ENCODE measurements at places on chromosomes 2 and 18. TPM values are rescaled to one million over a fixed set of nuclear protein-coding genes. Genes with fewer than 3 reads are reported as not detected.

Gene UGT1A5
- total RNA-seq: not detected

Gene MROH2A
- total RNA-seq: not detected

Gene CNRIP1
- total RNA-seq: not detected

Gene SKA1
- total RNA-seq: 0.70 TPM

Gene LMAN2L
- 8.9 TPM for total RNA-seq

Gene FAM110C
- total RNA-seq: 0.72 TPM

DNA sequence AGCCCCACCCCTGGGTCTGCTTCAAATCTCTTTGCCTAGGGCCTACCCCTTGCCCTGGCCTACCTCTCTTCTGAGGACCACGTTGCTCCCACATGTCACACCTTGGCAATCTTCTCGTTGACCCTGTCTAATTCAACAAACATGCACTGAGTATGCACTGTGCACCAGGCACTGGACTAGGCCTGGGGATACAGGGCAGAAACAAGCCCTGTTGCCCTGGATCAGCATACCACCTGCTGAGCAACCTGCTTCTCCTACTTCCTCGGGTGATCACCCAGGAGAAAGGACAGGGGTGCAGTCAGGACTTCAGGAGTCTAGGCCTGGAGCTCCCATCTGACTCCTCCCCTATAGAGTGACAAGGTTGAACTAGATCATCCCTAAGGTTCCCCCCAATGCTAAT lies 9.7 kb downstream of the WNT10A start:
- DNase-seq: no peak

- DNase-seq: no peak
Measured at GRCh38 chr2:190618030-190618429, 30.9 kb upstream of the NAB1 start.

DNA sequence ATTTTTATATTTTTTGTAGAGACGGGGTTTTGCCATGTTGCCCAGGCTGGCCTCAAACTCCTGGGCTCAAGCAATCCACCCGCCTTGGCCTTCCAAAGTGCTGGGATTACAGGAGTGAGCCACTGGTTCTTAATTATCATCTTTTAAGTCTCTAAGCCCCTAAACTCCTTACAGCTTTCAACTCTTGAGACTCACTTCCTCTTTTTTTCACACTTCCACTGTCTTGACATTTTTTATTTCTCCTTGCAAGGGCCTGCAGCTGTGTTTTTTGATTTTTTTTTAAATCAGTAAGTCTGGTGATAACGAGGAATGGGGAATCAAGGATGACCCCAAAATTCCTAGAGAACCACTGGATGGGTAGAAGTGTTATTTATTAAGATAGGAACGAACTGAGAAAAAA lies 8.6 kb upstream of the ABCB11 start:
- no peak for DNase-seq

GRCh38 chr18:8749492-8749891 lies 44.1 kb downstream of the MTCL1 start:
- no peak for DNase-seq

- no peak for DNase-seq
Measured at GRCh38 chr2:3539836-3540235, 18.3 kb downstream of the RNASEH1 start.

DNA sequence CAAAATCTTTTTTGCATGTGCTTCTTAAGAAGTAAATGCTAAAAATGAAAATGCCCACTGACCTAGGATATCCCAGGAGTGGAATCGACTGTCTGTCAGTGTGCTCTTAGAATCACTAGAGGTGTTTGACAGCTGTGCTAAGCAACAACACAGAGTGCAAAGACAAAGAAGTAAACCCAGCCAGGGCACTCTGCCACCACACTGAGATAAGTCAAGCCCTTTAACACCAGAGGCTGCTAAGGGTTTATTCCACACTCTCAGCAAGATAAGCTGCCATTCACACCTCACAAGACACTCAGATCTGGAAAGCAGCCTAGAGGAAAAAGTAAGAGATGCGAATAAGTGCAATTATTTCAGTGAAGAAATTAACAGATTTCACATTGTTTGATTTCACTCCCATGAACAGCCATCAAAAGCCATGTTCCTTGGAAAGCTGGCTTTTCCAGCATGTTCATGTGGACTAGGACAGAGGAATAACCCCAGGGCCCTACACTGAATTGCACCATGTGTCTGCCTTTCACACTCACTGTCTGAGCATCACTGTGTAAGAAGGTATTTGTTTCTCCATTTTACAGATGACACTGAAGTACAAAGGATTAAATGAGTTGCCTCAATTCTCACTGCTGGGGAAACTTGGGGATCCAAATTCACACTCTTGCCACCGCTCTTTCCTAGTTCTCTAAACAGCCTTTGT lies 6.0 kb upstream of the BMP10 start:
- no peak for DNase-seq

DNA sequence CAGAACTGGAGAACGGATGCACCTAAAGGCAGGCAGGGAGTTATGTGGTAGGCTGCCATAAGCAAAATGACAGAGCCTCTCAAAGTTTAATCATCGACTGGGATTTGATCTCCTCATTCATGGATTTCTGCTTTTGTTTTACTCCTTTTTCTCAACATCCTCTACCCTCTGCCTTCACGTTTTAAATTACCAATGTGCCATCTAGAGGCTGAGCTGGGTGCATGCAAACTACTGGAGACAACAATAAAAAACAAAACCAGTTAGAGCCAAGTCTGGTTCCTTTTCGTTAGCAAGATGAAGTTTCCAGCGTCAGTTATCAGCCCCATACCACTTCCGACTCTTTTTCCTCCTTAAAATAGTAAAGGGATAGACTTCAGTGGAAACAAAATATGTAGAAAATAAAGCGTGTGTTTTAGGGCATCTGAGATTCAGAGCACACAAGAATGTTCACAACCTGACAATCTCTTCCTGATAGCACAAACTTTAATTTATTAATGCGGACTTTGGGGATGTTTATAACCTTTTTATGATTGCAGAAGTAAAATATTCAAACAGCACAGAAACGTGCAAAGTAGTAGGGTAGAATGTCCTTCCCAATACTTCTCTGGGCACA lies 117.0 kb downstream of the LAMA1 start:
- no peak for DNase-seq

All from T-cell (primary cell).